ENCODE measurements at places on chromosomes 16 and 17. TPM values are rescaled to one million over a fixed set of nuclear protein-coding genes. Genes with fewer than 3 reads are reported as not detected.

MPV17L gene
- polyA plus RNA-seq, result 0.58 TPM

DNA sequence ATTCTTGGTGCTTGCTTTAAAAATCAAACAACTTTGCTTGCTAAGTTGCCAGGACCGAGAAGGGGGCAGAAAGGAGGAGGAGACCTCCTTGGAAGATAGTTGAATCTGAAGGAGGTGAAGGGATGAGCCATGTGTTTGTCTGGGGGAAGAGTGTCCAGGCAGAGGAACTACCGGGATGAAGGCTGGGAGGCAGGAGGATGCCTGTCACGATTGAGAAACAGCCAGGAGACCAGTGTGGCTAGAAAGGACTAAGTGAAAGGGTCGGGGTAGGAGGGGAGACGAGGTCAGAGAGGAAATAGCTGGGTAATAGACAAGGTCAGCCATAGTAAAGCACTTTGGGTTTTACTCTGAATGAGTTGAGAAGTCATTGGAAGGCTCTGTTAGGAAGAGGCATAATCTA, 38.9 kb upstream of the CSNK2A2 start:
- no peak for DNase-seq

DNA sequence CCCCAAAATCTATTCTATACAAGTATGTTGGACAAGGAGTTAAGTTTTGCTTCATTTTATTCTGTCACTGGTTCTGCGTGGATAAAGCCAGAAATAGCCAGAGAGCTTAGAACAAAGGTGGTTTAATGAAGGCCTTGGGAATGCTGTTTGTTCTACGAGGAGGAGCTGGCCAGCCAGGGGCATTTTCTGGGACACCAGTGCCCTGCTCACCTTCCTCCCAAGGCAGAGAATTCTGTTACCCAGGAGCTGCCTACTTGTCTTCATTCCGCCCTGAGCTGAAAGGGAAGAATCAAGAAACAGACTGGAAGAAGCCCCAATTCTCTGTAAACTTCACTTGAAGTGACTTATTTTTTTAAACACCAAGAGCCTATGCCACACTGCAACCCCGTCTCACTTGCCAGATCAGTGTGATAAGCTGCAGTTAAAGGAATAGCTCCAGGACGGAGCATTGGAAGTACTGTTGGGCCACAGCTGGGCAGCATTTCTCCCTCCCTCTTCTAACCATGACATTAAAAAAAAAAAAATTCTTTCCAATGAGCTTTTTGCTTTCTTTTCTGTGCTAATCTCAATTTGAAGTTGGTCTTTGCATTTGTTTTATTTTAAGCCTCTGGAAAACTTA, 149.8 kb upstream of the DYNLRB2 start:
- no peak for DNase-seq

DNA sequence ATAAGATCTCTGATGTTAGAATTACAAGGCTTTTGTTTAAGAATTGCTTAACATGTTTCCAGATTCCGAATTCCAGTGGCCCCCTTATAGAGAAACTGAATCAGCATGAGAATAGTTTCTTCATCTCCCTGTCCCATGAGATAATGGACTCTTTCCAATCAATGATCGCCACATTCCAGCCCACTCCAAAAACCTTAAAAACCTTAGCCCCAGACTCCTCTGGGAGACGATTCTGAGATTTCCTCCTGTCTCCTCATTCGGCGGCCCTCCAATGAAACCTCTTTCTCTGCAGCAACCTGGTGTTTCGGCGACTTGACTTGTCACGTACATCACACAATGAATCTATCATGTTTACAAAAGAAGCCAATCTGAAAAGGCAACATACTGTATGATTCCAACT, 197.1 kb upstream of the PSMD7 start:
- no peak for DNase-seq

DNA sequence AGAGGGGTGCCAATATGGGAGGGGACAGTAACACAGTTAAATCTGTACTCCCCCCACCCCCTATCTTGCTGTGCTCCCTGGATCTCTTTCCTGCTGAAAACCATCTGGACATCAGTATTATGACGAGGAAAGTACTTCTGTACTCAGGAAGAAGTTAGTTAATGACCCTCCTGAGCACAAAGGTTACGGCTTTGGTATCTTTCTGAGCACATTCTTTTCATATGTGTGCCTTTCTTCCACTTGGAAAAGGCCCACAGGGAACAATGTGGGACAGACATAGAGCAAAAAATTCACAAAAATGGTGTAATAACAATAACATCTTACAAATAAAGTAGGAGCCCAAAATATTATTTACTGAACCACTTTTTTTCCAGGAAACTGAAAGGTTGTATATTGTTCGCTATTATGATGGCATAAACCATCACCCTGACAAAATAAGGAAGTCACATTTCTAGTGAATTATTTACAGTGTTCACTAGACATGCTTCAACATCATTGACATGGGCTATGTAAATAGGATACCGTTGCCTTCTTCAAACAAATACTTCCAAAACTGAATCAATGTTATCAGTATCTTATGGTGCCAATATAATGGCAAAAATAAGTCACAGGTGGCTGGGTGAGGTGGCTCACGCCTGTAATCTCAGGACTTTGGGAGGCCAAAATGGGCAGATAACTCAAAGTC, 5.5 kb downstream of the WIPI1 start:
- DNase-seq, result no peak

GRCh38 chr17:57662041-57662440, 83.1 kb downstream of the CCDC182 start:
- DNase-seq, result no peak

GRCh38 chr17:83204230-83204725, 124.9 kb downstream of the METRNL start:
- DNase-seq, result no peak

DNA sequence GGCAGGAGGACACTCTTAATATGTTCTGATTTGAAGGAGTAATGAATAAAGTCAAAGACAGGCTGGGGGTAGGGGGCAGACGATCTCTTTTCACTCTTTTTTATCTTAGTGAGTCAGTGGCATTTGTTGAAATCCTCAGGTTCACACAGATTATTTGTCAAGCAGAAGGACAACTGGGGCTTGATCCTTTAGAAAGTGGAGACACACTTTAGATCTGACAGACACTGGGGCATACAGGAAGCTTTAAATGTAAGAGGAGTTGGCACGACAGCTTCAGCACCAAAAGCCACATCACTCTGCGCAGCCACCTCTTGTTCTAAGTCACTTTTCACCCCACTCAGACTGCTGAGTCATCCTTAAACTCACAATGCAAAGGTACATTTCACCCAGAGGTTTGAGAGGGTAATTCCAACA, 121.5 kb downstream of the STXBP4 start:
- no peak for DNase-seq
